ENCODE measurements at places on chromosomes 12 and 14.

- DNase-seq = no peak
These were observed 29.0 kb downstream of the LTBP2 start for GRCh38 chr14:74582910-74583581.

GRCh38 chr12:69484428-69484827 is 14.2 kb downstream of the FRS2 start:
- DNase-seq = no peak

DNA sequence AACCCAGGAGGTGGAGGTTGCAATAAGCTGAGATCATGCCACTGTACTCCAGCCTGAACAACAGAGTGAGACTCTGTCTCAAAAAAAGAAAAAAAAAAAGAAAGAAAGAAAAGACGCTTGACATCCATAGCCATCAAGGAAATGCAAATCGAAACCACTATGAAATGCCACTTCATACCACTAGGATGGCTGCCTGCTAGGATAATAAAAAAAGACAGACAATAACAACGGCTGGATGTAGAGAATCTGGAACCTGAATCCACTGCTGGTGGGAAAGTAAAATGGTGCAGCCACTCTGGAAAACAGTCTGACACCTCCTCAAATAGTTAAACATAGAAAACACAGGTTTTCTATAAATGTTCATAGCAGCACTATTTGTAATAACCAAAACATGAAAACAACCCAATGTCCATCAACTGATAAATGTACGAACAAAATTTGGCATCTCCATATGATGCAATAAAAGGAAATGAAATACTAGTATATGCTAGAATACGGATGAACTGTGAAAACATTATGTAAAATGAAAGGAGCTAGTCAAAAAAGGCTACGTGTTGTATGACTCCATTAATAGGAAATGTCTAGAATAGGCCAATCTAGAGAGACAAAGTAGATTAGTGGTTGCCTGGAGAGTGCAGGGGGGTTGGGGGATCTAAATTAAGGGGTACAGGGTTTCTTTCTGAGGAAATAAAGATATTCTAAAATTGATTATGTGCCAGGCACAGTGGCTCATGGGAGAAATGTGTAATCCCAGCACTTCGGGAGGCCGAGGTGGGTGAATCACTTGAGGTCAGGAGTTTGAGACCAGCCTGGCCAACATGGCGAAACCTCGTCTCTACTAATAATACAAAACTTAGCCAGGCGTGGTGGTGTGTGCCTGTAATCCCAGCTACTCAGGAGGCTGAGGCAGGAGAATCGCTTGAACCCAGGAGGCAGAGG is 9.7 kb downstream of the WSB2 start:
- no peak for DNase-seq

DNA sequence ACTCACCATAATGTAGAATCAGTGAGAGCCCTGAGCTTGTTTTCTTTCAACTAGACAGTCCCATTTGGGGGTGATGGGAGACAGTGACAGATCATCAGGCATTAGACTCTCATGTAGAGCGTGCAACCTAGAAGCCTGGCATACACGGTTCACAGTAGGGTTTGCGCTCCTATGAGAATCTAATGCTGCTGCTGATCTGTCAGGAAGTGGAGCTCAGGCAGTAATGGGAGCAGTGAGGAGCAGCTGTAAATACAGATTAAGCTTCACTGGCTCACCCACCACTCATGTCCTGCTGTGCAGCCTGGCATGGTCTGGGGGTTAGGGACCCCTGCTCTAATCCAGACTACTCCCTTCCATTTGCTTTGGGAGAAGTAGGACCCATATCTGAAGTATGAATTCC is 55.6 kb downstream of the FNTB start:
- DNase-seq = no peak

GRCh38 chr12:83573671-83574070 is 887.0 kb downstream of the TMTC2 start:
- no peak for DNase-seq

DNA sequence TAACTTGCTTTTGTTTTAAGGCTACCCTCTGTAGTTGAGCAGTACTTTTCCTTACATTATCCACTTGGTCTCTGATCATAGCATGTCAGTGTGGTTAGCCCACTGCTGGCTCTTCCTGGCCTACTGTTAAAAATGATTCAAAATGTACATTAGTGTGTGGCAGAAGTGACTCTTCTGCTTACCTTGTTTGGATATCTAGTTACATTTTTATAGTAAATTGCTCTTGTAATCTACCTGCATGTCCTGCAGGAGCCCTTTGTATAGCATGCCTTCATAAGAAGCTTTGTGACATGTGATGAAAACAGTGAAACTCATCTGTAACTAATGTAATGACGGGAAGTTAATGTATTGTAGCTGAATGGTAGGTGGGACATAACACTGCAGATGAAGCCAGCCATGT is 8.1 kb downstream of the SPATS2 start:
- no peak for DNase-seq

GRCh38 chr12:19644571-19644970 is 205.3 kb downstream of the AEBP2 start:
- no peak for DNase-seq

GRCh38 chr12:31682136-31682962 is 22.9 kb downstream of the ETFBKMT start:
- peak; percentile 82 for DNase-seq

GRCh38 chr14:104254735-104255400 is 116.5 kb downstream of the KIF26A start:
- DNase-seq = no peak

GRCh38 chr14:101732118-101732517 is 29.4 kb upstream of the PPP2R5C start:
- DNase-seq = peak; percentile 67

Measured in inflammatory macrophage treated with lipopolysaccharide for 4 hours (primary cell).